Putamen (tissue), 1 donor: ENCODE measurements at places on chromosomes 2 and 18.

GRCh38 chr2:152037743-152038435, 61.0 kb downstream of the CACNB4 start:
- DNase-seq: no peak

GRCh38 chr2:160390544-160391455, 102.8 kb downstream of the RBMS1 start:
- no peak for DNase-seq

DNA sequence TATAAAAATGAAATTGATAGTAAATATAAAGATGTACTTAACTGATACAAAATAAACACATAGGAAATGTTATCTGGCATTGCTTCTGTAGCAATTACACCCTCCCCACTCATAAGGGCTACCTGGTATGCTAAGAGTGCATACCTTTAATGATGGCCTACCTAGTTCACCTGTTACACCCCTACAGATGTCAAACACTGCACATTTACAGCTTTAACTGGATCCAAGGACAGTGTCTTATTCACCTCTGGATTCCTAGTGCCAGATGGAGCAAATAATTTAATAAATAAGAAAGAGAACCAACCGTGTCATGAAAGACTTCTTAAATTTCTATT, 15.3 kb upstream of the SEC11C start:
- DNase-seq: no peak

DNA sequence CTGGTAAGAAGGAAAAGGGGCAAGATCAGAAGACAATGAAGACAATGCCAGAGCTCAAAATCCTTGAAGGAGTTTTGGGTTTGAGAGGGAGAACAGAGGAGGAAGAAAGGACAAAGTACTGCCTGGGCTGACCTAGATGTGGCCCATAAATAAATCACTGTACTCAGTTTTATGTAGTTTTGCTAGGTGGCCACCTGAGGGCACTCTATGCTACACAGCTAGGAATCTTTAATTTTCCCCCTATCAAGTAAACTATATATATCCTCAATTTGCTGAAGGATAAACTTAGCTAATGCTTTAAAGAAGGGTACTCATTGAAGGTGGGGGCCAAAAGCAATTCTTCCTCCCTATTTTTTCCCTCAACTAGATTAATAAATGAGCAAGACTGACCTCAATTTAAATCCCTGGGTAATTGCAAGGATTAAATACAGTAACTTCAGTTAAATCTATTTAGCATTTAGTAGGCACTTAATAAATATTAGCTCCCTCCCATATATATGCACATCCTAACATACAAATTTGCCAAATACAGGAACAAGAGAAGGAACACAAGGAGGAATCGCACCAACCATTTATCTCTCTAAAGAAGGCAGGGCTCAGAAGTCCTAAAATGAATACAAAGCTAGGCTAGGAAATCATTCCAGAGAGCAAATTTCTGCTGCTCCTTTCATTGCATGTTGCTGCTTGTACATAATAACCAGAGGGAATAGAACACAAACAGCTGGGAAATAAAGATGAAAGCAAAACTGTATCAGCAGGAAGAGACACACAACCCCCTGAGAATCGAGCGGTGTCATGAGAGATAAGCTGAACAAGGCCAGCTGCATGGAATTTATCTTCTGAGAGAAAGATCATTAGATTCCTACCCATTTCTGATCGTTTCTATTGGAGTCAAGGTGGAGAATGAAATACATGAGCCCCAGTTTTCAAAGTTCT, 540.1 kb downstream of the NRXN1 start:
- peak; percentile 36 for DNase-seq

DNA sequence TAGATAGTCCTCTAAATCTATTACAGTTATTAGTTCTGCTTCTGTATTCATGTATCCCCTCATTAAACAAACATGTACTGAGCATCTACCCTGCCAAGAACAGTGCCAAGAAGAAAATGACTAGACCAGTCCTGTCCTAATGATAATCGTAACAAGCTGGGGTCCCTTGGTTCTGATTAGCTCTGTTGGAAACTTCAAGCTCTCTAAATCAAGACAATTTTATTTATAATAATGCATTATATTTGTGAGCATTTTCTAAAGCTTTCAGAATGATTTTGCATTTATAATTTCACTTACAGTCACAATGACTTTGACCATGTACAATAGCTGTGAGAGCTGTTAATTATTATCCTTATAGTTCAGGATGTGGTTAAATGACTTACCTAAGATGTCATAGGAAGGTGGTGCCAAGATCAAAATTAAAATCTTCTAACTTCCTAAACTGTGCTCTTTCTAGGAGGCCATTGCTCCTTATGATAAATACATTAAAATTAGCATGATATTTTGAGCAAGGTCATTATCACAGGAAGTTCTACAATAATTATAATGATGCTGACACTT, 336.5 kb upstream of the SLC39A10 start:
- no peak for DNase-seq

DNA sequence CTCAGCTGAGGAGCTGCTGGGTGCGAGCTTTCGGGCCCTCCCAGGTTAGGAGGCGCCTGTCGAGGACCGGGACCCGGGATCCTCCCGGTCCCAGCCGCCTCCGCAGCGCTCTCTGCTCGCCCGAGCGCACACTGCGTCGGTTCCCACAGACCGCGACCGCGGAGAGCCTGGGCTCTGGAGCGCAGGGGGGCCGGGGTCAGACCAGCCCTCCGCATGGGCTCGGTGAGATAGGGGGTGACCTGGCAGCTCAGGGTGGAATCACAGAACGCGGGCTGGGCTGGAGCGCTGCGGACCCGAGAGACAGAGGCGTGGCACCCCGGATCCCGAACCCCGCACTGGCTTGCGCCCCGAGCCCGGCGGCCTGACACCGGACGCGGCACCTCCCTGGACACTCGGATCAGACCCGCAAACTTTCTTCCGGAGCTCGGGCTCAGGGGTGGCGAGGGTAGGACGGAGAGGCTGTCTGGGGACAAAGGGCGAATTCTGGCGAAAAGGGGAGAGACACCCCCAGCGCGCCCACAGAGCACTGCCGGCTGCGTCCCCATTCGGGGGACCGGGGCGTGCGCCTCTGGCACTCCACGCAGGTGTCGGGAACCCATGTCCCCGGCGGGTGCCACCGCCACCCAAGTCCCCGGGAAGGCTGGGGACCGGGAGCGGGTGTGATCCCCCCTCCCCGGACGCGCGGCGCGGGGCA, 612 bp downstream of the DIPK1C start:
- DNase-seq: peak; percentile 39

- DNase-seq: no peak
Observed at GRCh38 chr2:12987246-12987645, 270.5 kb downstream of the TRIB2 start.

GRCh38 chr2:120545521-120546047, 190.1 kb upstream of the GLI2 start:
- DNase-seq: no peak

GRCh38 chr2:181894381-181894780, 2.9 kb downstream of the ITPRID2 start:
- no peak for DNase-seq

GRCh38 chr2:180077295-180077906, 70.3 kb upstream of the CWC22 start:
- no peak for DNase-seq

DNA sequence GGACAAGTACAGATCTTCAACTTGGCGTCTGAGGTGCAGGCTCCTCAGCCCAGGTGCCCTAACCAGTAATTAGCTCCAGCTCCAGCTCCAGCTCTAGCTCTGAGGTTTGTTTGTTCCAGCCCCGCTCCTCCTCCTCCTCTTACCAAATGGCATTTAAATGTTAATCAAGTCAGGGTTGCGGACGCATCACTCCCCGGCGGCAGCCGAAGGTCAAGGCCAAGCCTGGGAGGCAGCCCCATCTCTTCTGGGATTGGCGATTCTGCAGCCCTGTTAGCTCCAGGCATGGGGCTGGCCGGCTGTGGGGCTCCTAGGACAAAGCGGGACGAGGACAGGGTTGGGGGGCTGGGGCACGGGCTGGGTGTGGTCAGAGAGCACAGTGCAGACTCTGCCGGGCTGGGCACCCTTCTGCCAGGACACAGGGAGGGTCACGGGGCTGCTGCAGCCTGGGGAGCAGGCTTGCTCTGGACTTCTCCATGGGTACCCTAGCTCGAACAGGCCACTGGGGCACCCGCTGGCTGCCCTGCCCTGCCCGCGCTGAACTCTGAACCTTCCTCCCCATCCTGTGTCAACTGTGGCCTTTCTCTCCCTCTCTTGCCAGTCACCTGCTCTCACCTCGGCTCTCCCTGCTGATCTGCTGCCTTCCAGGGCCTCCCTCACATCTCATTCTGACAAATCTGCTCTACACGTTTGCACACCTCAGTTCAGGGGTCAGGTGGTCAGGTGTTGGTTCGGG, 203.3 kb downstream of the CELF4 start:
- no peak for DNase-seq

- peak; percentile 42 for DNase-seq
Observed at GRCh38 chr2:79219383-79219988, 59.9 kb upstream of the REG3A start.

DNA sequence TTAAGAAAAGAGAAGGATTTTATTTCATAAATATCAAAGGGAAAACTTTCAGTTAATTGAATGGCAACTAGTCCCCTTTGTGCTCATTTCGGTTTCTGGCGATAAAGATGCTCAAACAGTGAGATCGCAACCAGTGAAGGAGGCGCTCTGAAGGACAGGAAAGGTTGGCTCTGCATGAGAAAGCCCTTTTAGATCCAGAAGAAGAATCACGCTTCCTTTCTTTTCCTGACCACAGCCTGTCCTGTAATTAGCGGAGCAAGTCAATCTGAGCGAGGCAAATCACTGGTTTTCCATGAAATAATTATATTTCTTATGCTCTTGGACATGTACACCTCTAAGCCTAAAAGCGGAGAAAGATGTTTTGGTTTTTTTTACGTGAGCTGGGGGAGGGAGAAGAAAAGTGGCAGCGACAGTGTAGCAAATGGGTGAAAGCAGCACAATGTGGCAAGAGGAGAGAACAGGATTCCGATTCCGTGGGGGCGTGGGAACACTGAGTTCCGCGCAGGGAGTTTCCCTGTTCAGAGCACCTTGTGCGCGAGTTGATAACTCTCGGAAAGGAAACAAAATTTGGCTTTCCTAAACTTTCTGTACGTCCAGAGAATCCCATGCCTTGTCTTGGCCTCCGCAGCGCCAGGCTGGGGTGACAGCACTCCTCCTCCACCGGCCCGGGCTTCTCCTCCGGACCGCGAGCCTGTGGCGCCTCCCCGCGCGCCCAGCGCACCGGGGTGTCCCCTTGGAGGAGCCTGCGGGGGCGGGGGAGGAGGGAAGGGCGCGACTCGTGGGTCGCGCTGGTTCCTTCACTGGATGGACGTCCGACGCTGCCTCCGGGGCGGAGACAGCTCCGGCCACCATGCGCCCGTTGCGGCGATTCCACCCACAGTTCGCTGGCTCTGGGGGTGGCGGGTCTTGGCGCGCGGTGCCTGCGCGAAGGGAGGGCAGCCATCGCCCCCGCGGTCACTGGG, 620 bp upstream of the SLC9A2 start:
- no peak for DNase-seq

GRCh38 chr2:54695378-54695777, 28.1 kb upstream of the EML6 start:
- no peak for DNase-seq

DNA sequence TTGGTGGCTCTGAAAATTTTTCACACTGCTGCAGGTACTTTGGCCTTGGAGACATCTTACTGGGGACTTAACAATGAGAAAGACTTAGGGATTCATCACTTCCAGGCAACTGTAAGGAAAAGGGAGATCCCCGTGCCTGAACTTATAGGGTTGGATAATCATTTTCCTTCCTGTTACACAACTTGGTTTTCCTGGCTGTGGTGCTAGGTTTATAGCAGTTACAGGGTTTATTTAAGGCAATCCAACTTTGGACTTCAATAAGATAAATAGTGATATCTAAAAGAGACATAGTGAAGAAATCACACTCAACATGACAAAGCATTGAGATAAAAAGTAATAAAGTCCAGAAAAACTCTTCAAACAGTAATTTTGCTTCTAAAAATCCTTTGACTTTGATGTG, 70.2 kb upstream of the RAPH1 start:
- DNase-seq: no peak

DNA sequence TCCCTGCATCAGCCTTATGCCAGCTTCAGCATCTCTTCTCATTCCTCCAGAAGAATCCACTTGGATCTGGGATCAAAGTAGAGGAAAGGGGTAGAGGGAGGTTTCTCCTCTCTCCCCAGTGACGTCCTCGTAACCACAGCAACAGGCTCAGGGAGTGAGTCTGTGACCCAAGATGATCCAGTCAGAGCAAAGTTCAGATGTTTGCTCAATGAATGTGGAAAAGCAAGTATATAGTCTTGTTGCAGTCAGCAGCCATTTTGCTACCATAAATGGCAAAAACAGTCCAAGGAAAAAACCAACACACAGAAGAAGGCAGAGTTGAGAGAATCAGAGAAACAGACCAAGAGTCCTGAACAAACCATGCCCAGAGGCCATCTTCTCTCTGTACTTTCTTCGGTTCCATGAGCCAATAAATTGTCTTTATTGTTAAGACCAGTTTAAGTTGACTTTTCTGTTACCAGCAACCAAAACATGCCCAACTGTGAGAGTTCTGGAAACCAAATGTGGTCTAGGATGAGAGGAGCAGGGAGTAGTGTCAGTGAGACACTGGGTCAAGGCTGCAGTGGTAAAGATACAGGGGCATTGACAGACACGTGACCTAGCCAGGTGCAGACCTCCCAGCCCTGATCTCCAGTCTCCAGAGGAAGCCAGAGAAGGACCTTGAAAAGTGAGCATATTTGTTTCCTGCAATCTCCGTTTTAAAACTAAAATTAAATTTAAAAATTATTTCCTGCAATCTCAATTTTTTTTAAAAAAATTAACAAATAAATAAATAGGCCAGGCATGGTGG, 3.2 kb upstream of the CXCR1 start:
- DNase-seq: no peak

GRCh38 chr18:79948719-79949411, 2.6 kb downstream of the SLC66A2 start:
- no peak for DNase-seq

DNA sequence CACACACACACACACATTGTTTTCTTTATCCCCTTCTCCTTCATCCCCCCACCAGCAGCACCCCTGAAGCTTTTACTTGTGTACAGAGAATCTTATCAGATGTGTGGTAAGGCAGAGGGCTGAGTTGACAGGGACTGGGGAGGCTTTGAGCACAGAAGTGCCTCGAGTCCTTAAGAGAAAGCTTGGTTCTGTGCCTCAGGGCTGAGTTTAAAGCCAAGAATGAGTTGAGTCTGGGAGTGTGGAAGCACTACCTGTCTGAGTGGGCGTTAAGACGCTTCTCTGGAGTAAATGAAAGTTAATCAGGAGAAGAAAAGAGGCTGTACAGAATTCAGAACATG, 2.7 kb downstream of the ID2 start:
- DNase-seq: no peak
